ENCODE measurements at places on chromosomes 11 and 22.

DNA sequence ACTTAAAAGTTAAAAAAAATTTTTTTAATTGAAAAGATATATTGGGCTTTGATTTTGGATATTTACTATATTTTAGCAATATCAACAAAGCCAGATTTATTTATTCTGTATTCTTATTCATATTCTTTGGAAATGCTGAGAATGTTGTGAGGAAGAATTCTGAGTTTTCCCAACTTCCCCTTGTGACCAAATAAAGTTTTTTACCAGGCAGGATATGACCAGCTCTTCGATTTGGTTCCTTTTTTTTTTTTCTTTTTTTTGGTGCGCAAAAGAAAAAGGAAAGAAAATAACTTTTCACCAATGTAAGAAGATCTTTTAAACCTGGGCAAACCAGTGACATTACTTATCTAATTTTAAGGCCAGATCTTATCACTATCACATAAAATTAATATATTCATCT is 12.9 kb downstream of the TCP11L1 start:
- no peak for DNase-seq

DNA sequence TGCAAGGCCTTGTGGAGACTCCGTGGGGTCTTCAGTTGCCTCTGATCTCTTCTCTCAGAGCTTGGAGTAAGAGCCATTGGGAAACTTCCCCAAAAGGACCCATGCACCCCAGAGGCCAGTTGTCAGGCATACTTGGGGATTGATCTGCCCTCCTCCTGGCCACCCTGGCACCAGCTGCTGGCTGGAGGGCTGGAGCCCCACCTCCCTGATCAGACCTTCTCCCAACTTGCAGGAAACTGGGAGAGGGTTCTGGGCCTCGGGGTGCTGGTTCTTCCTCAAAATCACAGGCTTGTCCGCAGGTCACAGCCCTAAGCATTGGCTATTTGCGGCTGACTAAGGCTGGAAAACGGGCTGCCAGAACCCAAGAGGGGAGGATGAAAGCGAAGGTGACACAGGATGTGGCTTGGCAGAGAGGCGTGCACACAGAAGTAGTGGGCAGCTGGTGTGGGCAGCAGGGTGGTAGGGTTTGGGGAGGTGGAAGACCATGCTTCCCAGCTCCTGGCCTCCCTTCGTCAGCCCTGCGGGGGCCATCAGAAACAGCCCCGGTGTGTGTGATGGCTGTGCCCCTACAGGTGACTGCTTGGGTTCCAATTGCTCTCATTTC is 1.3 kb upstream of the DGKZ start:
- no peak for DNase-seq

GRCh38 chr11:113249491-113249763 is 65.0 kb upstream of the TTC12 start:
- DNase-seq, result no peak

GRCh38 chr11:9249252-9249651 is 15.9 kb downstream of the DENND5A start:
- DNase-seq, result no peak

- DNase-seq, result peak; percentile 57
Observed at GRCh38 chr22:35154937-35155387, 89.0 kb downstream of the ISX start.

GRCh38 chr22:47219789-47220188 is 457.3 kb downstream of the TBC1D22A start:
- DNase-seq, result no peak

DNA sequence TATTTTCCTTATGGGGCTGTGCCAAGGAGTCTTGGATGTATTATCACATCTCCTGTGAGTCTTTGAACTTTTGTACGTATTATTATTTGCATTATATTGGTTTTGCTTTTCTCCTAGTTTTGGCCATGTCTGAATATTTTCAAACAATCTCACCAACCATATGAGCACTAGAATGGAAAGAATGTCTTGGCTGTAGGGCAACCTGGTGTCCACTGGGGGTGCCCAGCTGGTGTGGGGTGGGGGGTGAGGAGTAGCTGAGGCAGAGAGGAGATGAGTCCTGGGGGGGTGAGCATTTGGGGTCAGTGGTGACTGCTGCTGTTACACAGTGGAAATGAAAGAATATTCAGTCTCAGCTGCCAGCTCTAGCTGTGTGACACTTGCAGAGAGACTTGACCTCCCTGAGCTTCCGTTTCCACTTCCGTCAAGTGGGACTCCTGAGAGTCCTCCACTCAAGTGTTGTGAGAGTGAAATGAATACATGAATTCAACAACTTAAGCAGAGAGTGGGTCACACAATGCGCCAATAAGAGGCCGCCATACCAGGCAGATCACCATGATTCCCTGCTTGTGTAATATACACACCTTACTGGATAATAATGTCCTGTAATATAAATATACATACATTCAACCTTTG is 12.7 kb upstream of the PVALB start:
- no peak for DNase-seq

GRCh38 chr11:66263231-66263630 is 5.2 kb upstream of the RAB1B start:
- DNase-seq, result no peak

DNA sequence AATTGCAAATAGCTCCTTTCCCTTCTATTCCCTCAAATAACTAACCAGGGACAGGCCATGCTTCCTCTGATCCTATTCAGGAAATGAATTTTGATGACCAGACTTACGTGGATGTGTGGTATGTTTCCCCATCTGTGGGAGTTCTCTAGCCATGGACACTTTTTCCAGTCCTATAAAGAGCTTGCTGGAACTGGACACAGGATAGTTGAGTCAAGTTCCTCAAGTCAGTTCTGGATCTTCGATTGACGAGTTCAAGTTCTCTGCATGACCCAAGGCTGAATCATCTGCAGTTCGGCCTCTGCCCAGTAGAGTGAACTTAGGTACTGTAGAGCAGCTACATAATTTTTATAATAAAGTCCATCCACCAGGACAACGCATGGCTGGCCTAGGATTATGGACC is 52.7 kb upstream of the CCND1 start:
- DNase-seq, result peak; percentile 89

GRCh38 chr11:2175659-2176058 is 4.0 kb upstream of the TH start:
- DNase-seq, result peak; percentile 94

GRCh38 chr22:46367707-46368191 is 32.2 kb downstream of the TRMU start:
- DNase-seq, result peak; percentile 49

DNA sequence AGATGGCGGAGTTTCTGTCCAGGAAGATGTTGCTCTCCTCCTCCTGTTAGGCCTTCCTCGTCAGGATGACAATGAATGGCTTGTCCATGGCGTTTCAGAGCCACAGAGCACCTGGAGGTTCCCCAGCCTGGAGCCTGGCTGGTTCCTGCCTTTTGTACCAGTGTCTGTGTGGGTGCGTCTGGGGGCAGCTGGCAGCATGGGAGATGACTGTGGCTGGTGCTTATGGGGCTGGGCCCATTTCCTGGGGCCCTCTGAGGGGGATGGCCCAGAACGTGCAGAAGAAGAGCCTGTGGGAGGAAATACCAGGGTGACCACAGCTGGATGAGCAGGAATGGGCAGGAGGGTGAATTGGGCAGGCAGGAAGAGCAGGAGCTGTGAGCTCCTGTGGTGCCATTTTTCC is 6.7 kb downstream of the SLC37A2 start:
- DNase-seq, result peak; percentile 69

DNA sequence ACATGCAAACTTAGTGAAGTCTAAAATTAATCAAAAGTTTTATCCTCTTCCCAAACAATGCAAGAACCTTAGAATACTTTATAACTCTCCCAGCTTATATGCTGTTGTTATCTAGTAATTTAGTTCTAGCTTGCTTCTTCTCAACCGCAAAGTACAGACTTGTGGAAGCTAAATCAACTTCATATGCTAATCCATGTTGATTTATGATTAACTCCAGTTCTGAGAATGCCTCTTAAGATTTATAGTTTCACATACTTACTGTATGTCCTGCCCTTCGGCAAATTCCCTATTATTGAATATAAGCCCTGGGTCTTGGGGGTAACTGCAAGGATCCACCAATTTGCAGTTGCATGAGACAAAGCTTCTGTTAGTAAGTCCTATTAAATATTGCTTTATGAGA is 17.6 kb upstream of the SLC35F2 start:
- no peak for DNase-seq

DNA sequence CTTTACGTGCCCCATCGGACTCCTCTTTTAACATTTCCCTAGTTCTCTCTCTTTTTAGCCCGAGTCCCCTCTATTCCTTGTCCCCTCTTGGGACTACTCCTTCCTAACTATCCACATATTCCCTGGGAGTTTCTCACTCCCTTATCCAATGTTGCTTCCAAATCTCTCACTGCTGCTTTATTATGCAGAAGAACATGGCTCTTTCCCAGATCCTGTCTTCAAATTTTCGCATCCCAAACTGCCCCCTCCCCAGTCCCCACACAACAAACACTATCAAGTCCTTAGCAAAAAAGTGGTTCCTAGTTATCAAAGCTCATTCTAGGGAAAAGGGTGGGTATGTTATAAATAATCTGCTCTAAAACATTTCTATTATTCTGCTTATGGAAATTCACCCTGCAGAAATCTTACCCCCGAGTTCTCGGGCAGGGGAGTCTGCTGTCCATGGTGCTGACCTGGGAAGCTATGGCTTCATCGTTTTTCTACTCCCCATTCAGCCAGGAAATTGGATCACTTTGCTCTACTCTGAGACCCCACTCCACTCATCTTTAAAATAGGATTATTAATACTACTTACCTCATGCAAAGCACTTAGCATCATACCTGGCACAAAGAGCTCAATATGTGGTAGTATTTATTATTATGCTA is 393.5 kb downstream of the BUD13 start:
- DNase-seq, result no peak

DNA sequence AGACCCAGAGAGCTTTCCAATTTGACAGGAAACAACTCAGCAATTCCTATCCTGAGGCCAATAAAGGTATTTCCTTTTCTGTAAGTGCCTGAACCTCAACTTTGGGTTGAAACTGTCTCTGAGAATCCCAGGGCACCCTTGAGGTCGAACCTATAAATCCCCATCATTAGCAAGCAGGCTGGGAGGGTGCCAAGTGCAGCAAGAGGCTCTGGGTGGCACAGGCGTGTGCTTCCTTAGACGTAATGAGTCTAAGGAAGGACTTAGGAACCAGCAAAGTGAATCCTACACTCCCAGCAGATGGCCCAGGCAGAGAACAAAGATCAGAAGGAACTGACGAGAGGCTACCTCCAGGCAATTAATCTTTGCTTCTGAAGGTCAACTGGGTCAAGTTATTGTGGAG is 234.3 kb upstream of the NARS2 start:
- DNase-seq, result no peak

GRCh38 chr11:2693271-2694261 is 6.2 kb downstream of the KCNQ1OT1 start:
- DNase-seq, result no peak

GRCh38 chr11:6225896-6226295 is 8.5 kb downstream of the FHIP1B start:
- DNase-seq, result no peak

DNA sequence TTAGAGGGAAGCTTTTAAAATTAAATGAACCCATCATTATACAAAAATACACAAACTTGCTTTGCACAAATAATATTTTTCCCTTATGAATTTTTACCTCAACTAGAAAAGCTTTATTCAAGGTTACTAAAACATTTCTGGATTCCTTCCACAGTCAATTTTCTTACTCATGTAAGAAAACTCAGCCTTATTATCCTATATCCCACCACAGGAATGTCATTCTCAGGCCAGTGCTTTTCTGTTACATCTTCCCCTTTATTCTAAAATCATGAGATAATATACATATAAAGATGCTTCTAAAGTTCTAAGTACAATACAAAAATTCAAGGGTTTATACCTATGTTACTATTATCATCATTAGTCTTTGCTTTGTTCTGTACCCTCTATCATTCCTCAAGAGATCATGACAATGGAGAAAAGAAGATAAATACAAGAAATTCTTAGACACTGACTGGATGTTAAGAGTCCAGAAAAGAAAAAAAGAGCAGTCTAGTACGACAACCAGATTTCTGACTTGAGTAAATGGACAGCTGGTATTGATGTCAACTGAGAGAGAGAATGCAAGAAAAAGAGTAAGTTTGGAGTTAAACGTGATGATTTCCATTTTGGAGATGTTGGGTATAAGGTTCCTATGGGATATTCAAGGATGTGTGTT is 60.3 kb downstream of the MTMR2 start:
- peak; percentile 75 for DNase-seq

GRCh38 chr11:2194877-2195755 is 23.5 kb upstream of the TH start:
- DNase-seq, result peak; percentile 29

DNA sequence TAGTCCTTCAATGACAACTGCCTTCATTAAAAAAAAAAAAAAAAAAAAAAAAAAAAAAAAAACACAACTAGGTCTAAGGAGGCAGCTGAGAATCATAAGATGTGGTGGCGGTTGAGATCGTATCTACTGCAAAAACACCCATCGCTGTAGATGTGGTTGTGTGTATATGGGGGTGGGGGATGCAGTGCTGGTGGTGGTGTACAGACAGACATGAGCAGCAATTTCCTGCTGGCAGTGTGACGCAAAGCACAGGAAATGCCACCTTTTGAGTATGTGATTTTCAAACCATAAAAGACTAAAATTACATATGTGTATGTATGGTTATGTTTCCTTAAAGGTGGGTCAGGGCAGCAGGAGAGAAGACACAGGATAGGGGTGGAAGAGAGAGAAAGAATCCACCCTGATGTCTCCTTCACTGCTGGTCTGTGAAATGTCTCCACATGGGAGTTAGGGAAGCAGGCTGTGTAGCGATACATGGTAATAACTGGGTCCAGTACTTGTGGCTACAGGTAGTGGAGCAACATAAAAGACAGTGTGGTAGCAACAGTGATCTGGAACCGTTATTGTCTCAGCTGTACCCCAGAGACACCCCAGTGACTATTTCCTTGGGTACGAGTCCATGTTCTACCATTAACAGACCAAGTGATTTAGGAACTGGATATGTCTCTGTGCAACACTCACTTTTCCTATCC is 57.9 kb downstream of the SYTL2 start:
- no peak for DNase-seq

- no peak for DNase-seq
Observed at GRCh38 chr11:117220999-117221774, 10.7 kb downstream of the PCSK7 start.

DNA sequence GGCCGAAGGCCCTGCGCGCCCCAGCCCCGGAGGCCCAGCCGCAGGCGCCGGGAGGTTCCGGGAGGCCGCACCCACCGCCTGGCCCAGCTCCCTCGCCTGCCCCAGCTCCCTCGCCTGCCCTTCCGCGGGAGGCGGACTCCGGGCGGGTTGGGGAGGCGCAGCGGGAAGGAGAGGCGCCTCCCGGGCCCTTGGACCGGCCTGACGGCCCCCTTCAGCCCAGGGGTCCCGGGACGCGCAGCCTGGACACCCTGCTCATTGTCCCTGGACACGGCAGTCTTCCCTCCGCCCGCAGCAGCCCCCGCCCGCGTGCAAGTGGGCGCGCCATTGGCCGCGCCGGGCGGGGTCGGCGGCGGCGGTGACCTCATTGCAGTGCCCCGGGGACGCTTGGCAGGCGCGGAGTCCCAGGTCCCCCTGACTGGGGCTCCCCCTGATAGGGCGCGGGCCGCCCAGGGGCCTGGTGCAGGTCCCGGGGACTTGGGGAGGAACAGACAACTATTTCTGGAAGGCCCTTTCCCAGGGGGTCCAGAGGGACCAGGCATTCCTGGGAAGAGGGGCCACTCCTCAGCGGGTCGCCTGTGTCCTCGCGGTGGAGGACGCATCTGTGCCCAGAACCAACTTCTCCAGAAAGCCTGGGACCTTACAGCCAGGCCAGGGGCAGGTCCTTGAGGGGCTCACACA is 501 bp downstream of the CD151 start:
- DNase-seq, result peak; percentile 62

All from EL (cell line).